Left lung (tissue), 14 donors: ENCODE measurements at places on chromosomes 5 and 9.

- no peak for DNase-seq
These were observed 24.6 kb upstream of the APBA1 start for GRCh38 chr9:69696802-69697201.

DNA sequence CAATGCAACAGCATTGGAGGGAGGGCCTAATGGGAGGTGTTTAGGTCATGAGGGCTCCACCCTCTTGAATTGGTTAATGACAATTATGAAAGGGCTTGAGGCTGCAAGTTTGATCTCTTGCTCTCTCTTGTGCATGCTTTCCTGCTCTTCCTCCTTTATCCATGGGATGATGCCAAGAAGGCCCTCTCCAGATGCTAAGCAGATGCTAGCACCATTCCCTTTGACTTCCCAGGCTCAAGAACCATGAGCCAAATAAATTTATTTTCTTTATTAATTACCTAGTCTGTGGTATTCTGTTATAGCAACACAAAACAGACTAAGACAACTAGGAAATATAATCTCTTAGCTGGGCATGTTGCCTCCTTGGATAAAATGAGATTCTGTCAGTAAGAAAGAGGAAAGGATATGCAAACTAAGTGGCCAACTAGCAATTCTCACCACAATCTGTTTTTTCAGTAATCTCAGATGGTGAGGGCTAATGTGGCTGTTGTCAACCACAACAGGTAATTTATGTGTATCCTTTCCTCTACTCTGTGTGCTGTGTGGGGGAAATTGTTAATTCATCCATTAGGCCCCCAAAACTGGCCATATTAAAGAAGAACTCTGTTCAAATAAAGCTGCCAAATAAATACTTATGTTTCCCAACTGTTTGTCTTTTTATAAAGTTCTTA lies 269.1 kb upstream of the CD180 start:
- no peak for DNase-seq

DNA sequence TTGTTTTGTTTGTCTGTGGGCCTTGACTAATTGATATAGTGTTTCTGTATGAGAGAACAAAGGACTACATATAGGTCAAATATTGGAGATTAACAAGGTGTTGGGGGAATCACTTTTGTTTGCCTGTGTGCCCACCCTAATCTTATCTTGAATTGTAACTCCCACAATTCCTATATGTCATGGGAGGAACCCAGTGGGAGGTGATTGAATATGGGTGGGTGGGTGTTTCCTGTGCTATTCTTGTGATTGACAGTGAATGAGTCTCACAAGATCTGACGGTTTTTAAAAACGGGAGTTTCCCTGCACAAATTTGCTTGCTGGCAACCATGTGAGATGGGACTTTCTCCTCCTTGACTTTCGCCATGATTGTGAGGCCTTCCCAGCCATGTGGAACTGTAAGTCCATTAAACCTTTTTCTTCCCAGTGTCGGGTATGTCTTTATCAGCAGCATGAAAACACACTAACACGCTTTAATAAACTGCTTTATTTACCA lies 64.9 kb upstream of the HSPB3 start:
- DNase-seq: no peak

- no peak for DNase-seq
These were observed 9.3 kb upstream of the PTPN3 start for GRCh38 chr9:109507421-109507838.

GRCh38 chr5:1948111-1948510 lies 65.4 kb upstream of the IRX4 start:
- DNase-seq: no peak

DNA sequence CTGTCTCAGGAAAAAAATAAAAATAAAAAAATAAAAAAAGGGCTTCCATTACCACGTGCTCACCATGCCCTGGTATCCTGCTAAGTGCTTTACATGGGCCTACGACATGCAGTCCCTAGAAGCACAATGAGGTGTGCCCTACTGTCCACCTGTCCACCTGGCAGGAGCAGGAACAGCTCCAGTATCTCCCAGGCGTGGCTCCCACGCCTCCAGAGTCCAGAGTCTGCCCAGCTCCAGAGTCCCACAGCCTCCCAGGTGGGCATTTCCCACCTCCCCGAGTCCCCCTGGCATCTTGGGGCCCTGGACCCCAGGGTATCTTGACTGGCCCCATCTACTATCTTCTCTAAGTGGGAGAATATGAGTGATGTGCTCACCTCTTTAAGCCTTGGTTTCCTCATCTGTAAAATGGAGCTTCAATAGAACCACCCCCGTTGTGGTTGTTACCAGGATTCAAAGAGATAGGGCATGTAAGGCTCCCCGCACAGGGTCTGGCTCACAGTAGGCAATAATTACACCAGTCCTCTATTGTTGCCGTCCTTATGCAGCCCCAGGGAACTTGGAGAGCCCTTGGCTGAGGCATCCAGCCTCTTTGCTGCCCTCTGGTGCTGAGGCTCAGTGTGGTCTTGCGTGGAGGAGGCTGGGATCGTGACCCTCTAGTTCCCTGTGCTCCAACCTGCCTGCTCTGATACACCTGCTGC lies 8.9 kb downstream of the CXCL14 start:
- peak; percentile 44 for DNase-seq

GRCh38 chr5:52657247-52657645 lies 130.5 kb upstream of the ITGA1 start:
- DNase-seq: peak; percentile 52

DNA sequence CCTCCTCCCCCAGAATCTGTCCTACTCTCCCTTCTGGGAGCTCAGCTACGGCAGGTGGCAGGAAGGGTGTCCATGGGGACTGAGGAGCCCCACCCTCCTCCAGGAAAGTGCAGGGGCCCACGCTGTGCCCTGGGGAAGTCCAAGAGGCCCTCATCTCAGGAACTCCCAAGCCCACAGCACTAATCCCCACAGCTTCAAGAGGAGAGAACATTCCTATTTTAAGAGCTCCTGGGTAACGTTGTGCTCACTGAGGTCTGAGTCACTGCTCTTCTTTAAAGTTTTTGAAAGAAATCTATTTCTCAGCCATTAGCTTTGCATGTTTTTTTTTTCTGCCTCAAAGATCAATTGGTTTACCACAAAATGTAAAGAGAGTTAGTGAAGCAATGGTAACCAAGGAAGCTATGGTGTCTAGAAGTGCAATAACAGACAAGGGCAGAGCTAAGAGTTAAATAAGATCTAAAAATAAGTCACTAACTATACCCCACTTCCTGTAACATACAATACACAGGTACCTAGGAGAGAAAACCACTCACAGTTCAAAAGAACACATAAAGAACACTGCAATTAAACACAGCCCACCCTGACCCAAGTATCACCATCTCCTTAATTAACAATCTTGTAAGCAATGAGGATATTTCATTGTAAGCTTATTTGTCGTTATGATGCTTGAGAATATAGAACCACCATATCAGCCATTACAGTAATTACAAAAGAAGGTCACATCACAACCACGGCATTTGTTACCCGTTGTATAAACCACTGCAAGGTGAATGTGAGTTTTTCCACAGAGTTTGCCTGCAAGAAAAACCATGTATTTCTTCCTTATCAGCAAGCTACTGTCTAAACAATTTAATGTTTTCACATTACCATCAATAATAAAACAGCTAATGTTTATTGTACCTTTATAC lies 382.3 kb upstream of the SLC30A5 start:
- DNase-seq: no peak

DNA sequence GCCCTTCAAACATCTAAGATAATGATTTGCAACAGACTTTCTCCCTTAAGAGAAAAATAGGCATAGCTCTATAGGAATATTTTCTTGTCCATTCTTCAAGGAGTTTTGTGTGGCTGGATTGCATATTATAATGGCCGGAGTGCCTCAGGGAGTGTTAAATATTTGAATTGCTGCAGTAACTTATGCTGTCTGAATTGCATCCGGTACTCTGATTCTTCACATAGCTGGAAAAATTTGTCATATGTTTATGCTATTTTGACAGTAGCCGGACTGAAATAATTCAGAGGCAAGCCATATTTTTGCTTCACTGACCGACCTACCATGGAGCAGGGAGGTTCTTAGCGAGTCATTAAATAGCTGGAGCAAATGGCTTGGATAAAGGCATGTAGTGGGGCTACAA lies 621.0 kb downstream of the ACTL7B start:
- no peak for DNase-seq

DNA sequence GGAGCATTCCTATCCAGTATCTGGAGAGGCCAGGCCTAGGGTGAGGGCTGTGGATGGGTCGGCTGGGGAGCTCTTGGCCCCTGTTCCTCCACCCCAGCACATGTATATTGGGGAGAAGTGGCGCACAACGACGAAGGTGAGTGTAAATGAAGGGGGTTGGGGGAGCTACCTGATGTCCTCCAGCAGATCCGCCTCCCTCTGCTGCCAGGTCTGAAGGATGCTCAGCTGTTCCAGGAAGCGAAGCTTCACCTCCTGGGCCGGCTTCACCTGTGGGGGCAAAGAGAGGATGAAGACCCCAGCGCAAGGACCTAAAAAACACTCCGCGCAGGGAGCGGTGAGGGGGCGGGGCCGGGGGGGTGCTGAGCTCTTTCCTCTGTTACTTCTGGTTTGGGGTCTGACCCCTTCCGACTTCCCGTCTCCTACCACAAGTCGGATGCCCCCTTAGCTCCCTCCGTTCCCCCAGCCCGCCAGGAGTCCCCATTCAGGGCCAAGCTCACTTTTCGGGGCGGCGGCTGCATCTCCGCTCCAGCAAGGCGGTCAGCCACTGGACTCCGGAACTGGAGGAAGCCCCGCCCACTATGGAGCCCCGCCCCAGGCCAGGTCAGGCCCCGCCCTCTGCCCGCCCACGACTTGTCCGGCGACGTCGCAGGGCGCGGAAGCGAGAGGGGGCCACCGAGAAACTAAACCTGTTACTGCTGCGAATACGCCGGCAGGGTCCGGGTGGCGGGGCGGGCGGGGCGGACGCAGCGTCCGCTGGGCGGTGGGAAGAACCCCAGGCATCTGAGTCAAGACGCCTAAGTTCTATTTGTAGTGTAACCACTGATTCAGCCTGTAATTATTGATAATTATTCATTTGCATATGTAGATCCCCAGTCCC lies at the start of gene FCHSD1:
TSS of gene FCHSD1 (minus strand) at position 568 of the 877 bp plus-strand sequence. CDS start at position 518, 50 bp downstream.
- peak; percentile 64 for DNase-seq

DNA sequence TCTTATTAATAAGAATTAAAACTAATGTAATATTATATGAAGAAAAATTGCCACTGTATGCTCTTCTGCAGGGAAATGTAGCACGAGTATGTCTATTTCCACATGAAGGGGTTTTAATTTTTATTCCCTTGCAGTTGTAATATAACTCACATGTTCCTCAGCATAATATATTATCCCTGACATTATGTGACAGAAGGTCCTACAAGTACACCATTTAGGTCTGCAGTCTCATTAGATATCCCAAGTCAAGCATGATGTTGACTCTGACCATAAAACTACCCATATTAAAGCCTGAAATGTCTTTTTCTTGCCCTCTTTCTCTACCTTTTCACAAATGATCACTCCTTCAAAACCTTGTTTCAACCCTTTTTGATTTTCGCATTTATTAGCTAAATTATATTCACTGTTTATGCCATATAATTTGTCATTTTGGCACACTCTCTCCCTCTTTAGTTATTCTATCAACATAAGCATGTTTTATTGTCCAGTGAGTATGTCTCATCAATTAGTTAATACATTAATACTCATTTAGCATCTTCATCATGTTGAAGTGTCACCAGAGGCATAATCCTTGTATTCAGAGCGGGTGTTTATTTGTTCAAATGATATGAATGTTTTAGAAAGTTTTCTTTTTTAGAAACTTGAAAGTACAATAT lies 532.8 kb downstream of the MAT2B start:
- no peak for DNase-seq

- DNase-seq: peak; percentile 14
These were observed 771 bp upstream of the TMEM171 start for GRCh38 chr5:73119451-73120157.

DNA sequence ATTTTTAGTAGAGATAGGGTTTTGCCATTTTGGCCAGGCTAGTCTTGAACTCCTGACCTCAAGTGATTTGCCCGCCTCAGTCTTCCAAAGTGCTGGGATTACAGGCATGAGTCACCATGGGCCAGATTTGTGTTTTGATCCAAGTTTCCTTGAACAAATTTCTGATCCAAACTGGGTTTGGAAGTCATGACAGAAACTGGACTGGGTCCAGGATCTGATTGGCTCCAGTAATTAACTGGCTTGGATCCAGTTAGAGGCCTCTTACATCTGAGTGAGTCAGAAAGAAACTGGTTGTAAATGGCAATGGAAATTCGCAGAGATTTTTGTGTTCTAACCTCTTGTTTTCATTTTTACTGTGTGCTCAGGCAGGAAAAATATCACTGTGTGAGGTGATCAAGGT lies 141.6 kb downstream of the SLC25A46 start:
- DNase-seq: no peak

DNA sequence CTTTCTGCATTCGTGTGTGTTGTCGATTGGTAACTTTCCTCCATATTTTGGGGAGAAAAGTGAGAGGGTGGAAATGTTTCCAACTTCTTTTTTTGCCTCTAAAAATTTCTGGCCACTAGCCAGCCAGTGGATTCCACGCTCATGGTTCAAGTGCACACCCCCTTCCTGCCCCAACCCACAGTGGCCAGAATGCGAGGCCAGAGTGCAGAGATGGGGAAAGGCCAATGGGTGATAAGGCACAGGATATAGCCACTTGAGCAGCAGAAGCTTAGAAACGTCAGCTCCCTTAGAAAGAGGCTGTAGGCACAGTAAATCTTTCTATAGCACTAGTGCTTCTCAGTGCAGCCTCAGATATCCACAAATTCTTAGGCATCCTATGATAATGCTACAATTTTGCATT lies 75.8 kb upstream of the ADRB2 start:
- no peak for DNase-seq

DNA sequence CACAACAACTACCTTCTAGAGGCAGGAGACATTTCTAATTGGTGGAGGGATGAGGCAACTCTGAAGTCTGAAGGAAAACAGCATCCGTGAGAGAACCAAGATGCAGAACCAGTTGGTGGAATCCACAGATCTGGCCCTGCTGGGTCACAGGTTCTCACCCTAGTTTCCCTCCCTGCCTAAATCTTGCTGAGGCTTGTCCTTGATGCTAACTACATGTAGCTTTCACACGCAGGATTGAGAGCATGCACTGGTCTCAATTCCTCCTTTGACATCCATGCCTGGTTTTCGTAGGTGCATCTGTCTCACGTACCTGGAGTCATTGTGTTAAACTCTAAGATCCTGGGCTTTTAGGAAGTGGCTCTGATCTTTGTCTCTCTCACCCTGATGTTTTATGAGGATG lies 9.7 kb upstream of the F2RL1 start:
- no peak for DNase-seq

DNA sequence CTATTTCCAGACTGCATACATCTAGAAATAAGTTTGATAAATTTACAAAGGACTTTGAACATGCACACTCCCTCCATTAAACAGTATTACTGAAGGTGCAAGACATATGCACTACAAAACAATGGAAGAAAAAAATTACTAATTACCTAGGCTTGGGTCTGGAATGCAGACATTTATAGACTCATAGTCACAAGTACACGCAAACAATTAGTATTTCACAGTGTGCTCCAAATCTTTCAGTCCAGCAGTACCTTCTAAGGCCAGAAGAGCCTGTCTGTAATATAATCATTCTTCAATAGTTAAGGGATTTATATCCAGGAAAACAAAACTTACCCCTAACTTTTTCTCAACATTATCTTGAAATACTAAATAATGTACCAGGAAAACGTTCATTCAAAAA lies 11.2 kb downstream of the RICTOR start:
- DNase-seq: no peak
